ENCODE measurements at places on chromosomes 7 and 10.

DNA sequence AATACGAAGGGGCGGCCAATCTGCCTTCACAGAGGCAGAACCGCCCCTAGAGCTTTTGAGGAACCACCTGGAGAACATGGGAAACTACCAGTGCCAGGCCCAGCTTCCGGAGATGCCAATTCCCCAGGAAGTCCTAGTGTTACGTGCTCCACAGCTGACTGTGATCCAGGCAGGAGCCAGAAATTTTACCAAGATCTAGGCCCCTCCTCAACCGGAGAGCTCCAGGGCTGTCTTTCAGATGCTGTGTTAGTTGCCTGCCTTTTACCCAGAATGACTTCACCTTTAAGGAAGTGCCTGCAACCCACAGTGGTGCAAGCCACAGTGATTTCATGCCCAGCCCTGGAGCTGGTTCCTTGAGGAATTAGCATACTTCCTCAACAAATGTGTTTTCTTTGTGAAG is 62.9 kb downstream of the ELMO1 start:
- DNase-seq = no peak

DNA sequence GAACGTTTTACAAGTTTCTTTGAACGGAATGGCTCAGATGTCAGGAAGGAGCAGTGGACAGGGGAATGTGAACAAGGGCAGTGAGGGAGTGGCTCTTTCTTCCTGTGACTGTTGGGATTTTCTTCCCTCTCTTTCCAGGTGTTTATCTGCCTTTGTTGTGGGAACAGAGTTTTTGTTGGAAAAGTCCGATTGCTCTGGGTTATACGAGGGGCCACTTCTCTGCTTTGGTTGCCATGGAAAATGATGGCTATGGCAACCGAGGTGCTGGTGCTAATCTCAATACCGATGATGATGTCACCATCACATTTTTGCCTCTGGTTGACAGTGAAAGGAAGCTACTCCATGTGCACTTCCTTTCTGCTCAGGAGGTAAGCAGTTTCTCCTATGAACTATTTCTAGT is 41.4 kb downstream of the ZRANB1 start:
- DNase-seq = no peak

GRCh38 chr7:129959471-129960203 is 6.9 kb upstream of the UBE2H start:
- no peak for DNase-seq

DNA sequence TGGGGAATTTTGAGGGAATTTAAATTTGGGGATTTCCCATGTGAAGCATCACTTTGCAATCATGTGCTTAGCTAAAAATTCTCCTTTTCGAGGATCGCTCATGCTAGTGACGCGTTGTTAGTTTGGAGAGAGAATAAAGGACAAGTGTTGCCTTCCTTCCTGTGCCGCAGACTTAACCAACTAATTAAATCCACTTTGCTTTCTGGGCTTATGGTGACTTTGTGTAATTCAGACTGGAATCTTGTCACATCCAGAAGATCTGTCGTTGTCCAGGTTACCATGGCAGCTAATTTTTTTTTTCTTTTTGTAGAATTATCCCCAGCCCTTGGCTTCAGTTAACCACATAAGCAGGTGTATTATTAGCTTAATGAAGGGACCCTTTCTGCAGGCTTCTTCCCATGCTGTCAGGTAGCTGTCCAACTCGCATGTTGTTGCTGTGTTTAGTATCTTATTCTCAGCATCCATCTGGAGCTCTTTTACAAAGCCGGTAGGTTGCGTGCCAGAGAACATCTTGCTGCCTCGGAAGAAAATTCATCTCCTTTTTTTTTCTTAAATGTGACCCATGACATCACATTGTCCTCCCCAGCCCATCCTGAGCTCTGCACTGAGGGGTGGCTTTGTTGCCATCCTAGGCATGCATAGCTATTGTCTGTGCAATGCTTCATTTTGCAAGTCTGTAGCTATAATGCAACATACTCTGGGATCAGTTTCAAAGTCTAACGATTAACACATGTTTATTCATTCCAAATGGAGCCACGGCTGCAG is 47.2 kb upstream of the NRP1 start:
- DNase-seq = no peak

DNA sequence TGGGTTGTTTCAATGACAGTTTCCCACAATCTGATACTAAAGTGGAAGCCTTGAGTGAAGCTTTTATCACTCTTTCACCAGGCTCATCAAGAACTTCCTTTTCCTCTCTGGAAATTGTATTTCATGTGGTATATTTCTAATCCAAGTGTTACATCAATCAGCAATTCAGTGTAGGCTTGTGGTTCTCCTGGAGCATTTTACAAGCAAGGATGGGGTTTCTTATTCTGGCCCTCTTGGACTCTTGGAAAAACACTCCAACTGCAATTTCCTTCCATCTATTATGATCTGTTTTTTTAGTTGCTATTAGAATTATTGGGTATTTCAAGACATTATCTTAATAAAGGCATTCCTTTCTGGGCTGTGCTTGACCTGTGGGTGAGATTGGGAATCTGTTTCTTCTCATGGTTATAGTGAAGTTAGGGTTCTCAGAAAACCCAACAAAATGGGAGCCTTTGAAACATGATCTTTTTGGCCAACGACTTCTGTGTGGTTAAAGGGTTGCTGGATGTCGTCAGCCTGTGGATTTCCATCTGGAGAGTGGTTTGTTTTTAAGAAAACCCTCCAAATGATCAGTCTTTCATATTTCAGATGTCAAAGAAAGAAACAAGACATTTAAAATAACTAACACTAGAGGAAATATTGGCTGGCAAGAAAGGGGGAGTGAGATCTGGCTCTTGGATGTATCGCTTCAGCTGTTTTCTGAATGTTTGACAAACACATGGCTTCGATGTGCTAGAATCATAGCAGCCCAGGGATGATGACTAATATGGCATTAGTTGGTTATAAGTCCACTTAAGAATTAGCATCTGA is 540.2 kb downstream of the LRMDA start:
- DNase-seq = no peak

DNA sequence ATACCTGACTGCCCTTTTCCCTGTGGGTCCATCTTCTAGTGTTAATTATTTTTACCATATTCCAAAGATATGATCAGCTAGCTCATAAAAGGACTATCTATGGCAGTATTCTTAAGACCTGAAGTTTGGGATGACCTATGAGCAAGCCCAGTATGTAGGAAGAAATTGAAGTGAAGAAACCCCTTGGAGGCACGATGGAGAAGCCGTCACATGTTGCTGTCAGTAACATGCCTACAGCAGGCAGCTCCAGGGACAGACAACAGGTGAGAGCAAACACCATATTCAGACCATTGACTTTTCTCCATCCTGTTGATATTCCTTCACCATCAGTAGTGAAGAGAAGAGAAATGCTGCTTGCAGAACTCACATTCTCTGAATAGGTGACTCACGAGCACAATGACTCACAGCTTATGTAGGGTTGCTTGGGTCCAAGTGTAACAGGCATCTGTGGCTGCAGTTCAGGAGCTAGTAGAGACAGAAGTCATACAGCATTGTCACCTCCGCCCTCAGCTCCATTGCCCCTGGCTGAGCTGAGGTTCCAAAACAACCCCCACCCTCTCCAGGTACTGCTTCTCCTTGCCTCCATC is 8.4 kb upstream of the LYZL2 start:
- no peak for DNase-seq

DNA sequence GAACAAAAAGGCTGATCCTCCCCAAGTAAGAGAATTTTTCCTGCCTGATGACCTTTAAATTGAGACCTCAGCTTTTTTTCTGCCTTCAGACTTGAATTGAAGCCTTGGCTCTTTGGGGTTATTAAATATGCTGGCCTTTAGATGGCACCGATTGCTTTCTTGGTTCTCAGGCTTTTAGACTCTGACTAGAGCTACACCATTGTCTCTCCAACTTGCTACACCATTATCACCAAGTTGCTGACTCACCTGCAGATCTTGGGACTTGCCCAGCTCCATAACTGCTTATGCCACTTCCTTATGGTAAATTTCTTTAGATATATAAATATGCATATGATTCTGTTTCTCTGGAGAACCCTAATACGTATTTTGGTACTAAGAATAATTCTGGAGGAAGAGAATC is 3.1 kb upstream of the ABCA13 start:
- DNase-seq = no peak

GRCh38 chr10:75887992-75888680 is 456.7 kb downstream of the LRMDA start:
- no peak for DNase-seq

DNA sequence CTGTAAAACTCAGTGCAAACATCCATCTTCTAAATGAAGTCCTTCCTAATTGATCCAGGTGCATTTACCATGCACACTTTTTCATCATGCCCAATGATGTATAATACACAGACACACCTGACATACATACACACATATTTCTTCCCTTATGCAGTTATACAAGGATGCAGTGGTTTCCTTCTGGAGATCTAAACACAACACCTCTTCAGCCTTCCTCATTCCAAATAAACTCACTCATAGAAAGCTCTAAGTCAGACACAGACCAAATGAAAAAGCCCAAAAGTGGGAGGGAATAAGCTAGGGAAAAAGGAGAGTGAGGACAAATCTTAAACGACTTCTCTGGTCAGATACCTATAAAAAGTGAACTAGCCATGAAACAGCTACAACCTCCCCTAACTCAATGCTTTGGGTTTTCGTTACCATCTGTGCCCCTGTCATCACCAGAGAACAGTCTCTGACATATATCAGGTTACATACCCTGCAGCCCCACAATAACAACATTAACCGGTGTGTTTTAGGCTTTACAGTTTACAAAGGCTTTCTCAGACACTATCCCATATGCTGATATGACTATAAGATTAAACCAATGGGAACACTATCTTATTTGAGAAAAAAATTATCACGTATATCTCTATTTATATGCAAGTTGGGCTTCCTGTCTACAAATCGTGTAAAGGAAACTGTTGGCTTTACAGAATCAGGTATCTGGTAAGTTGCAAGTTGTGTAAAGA is 675.2 kb downstream of the PHTF2 start:
- no peak for DNase-seq

GRCh38 chr7:102069931-102070629 is 216.6 kb upstream of the SH2B2 start:
- DNase-seq = no peak

DNA sequence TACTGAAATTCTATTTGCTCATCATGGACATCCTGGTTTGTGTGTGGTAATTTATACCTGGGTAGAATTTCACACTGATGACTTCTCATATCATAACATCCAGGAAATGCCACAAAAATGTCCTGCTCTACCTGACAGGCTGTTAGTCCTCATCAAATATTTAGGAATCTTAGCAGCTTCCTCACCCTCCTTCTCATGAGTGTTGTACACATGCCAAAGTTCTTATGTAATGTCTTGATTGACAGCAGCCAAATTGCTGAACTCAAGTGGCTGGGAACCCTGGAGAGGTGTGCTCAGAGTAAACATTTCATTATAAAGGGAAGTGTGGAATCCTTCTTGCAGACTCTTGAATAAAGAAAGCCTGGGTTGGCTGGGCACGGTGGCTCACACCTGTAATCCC is 8.9 kb downstream of the EEPD1 start:
- DNase-seq = no peak

DNA sequence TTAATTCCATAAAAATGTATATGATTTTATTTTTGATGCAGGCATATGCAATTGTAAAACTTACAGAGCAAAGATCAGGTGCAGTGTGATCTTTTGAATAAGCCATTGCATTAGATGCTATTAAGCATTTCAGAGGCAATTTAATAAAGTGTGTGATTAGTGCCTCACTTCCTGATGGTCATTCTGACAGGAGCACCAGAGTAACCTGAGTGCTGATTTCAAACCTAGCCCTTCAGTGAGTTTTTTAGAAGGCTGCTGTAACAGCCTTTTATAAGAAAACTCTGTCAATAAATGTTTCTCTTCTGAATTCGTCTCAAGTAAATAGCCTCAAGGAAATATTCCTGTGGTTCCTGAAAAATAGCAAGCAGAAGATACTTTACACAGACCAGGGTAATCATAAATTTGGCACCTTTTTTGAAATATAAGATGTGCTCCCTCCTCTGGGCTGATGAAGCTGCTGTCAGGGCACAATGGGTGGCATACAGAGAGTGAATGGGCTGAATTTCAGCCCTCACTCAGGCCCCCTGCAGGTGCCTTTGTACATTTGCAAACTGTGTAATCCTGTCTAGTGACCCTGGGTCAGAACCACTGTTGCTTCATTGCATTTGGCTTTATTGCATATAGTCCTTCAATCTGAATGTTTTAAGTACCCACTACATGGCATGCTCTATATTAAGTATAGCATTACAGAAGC is 193.7 kb upstream of the CSTF2T start:
- no peak for DNase-seq

- no peak for DNase-seq
Observed at GRCh38 chr7:30813466-30813865, 42.2 kb downstream of the MINDY4 start.

- no peak for DNase-seq
Observed at GRCh38 chr7:23475576-23475839, 5.2 kb upstream of the IGF2BP3 start.

GRCh38 chr10:86044029-86044428 is 322.6 kb downstream of the GRID1 start:
- no peak for DNase-seq

DNA sequence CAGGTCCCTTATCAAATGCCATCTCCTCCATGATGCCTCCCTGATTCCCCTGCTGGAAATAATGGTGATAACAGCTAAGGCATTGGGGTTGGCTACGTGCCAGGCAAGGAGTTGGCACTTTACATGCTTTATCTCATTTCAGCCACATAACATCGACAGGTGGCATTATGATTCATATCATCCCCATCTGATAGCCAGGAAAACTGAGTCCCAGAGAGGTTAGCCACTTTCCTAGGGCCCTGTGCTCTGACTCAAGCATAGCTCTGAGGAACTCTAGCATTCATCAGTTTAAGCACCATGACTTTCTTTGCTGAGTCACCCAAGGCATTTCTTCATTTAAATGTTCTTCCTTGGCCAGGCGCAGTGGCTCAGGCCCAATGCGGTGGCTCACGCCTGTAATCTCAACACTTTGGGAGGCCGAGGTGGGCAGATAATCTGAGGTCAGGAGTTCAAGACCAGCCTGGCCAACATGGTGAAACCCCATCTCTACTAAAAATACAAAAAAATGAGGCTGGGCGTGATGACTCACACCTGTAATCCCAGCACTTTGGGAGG is 6.6 kb downstream of the LEP start:
- DNase-seq = no peak

DNA sequence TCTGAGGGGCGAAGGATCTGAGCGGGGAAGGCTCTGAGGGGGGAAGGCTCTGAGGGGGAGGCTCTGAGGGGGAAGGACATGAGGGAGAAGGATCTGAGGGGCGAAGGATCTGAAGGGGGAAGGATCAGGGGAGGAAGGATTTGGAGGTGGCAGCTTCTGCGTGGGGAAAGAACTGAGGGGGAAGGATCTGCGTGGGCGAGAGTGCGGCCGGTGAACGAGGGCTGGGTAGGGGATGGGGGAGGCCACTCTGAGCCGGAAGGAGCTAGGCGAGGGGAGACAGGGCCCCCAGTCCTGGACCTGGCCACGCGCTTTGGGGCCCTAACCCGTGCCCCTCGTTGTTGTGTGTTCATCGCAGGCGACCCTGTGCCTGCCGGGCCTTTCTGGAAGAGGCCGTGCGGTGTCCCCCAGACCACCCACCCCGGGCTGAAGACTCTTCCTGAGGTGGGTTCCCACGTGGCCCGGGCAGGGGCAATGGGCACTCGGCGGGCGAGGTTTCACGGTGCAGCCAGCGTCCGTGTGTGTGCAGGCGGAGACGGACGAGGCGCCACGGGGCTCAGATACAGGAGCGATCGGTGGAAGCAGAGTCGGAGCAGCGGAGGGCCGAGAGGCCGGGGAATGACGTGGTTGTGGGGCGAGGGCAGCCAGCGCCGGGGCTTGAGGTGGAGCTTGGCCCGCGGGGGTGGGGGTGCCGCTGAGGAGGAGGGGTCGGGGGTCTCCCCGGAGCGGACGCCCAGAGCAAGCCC is 2.0 kb downstream of the CALY start:
- peak; percentile 73 for DNase-seq

GRCh38 chr7:37047260-37047659 is 323.0 kb upstream of the AOAH start:
- no peak for DNase-seq

All from type B pancreatic cell (in vitro differentiated cells).